ENCODE measurements at places on chromosomes 12 and 14.

DNA sequence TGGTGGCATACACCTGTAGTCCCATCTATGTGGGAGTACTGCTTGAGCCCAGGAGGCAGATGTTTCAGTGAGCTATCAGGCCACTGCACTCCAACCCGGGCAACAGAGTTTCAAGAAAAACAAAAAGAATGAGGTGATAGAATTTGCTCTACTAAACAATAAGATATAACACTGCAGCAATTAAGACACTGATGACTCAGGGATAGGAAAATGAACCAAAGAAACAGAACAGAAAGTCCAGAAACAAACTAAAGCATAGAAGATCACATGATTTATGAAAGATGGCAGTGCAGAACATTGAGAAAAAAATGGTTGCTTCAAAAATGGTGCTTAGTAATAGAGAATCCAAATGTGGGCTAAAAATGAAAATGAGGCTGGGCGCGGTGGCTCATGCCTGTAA lies 65.2 kb upstream of the AP4S1 start:
- no peak for DNase-seq

DNA sequence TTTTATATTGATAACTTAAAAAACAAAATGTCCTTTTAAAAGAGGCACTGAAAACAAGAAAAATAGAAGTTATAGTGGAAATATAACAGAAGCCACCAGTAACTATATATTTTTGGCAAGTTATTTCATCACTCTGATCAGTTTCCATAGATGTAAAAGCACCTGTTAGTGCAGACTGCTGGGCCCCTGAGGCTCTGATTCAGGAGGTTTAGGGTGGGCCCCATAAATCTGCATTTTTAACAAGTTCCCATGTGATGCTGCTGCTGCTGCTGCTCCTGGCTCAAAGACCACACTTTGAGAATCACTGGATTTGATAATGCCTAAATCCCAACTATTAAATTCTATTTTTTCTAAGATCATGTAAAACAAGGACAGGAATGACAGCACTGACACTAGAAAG lies 251.1 kb downstream of the MED13L start:
- DNase-seq: no peak

GRCh38 chr12:72201457-72201856 lies 70.7 kb upstream of the TRHDE start:
- no peak for DNase-seq

GRCh38 chr12:72236071-72236705 lies 36.0 kb upstream of the TRHDE start:
- DNase-seq: no peak

DNA sequence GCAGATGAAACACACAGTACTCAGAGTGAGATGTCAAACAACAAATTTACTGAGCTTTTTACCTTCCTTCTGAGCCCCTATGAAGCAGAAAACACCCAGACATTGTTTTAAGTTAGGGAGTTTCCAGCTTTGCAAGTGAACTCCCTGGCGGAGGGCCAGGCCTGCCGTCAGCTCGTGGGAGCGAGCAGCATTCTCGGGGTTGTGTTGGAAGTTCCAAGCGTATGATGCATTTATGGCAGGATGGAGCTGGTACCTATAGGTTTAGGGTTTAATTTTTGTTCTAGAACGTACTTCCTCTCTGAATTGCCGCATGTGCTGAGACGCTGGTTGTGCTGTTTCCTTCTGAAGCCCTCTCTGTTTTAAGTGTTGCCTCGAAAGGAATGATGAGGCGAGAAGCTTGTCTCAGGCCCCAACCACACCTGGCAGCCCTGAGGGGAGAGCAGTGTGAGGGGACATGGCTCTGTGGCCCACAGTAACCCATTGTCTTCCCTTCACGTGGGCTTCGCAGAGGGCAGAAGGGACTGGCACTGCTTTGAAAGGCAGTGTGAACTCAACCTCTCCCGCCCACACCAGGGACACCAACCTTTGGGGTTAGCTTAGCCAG lies 76.6 kb downstream of the SSPN start:
- no peak for DNase-seq

GRCh38 chr12:40693207-40693821 lies 1.1 kb downstream of the CNTN1 start:
- DNase-seq: no peak

DNA sequence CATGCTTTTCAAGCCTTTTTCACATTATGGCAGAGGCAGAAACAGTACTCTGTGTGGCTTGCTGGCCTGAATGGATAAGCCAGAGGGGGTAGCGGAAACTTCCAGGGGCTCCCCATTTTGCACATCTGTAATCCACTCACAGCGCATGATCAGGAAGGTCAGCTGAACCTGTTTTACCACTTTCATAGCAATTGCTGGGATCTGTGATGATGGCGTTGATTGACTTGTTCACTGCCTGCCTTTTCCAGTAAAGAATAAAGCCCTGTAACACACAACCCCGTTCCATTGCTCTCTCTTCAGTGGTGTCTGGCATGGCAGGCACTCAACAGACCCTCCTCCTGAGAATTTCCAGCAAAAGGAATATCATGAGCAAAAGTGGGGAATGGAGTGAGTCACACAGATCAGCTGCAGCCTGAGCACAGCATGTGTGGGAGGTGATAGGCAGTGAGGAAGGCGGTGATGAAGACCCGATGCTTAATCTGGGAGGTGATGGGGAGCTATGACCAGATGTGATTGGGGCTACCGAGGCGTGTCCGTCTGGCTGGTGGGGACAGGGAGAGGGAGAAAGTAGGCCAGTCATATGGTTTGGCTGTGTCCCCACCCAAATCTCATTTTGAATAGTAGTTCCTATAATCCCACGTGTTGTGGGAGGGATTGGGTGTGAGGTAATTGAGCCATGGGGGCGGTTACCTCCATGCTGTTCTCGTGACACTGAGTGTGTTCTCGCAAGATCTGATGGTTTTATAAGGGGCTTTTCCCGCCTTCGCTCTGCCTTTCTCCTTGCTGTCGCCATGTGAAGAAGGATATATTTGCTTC lies 44.7 kb upstream of the CHST11 start:
- DNase-seq: no peak

DNA sequence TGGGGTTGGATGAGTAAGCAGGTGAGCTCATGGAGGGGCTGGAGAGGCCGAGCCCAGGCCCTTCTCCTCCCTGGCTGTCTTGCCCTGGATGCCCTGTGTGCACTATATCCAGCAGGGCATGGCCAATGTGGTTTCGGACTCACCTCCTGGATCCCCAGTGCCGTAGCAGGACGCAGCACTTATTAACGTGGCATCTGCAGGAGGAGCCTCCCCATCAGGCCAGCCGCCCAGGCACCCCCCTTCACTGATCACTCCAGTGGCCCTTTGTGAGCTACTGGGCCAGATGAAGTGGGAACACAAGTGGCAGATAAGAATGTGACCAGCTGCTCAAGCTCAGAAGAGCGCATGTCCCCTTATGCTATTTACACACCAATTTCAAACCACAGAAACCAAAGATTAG lies 43.1 kb upstream of the DICER1 start:
- no peak for DNase-seq

DNA sequence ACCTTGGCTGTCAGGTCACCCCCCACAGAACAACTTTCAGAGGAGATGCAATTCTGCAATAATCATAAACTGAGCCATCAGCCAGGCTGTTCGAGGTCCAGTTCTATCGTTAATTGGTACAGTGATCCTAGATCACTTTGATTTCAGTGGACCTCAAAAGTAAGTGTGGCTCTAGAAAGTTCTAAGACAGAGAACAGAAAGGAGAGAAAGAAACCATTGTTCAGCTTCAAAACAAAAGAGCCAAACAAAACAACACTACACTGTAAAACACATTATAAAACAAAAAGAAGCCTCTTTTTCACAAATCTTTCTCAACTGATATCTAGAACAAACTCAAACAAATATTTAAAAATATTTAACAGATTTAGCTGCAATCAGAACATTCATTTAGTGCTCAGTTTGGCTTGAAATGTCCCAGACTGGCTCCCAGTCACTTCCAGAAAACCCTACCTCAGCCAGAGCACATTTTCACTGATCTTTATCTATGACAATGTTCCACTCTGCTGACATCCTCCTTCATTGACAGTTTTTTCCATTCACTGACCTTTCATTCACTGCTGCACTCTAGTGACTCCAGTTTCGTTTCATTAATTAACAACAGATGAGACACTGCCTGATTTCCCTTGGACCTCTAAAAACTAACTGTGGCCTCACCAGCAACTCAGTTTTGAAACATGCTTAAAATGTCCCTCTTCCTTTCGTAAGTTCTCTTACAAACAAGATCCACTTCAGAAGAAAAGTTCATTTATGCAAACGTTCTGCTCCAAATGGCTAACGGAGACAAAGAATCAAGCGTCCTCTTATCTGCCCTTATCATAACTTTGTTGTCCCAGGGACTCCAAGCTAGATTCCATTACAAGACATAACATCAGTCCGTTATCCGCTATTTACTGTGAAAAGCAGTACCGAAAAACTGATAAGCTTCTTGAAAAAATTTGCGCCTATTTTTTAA lies 56.8 kb downstream of the DUSP16 start:
- no peak for DNase-seq

DNA sequence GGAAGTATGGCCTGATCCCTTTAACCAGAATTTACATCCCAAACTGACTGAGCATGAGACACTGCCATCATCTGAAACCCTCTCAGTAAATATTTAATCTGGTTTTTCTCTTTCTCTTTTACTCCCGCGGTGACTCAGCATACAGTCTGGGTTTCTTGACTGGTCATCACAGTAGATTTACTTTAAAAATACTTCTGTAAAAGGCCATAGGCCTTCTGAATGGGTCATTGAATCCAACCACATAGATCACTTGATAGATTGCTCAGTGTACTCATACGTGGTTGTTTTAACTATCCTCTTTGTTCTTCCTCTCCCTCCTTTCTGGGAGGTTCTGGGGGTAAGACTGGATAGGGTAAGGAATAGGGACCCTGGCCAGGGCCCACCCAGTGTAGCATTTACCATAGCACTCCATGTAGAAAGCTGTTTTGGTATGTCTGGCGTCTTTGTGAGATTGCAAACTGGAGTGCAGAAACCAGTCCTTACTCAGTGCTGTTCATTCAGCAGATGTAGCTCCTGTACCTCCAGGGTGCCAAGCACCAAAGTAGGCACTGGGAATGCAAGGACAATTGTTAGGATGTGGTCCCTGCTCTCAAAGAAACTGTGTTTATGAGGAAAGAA lies 165.7 kb downstream of the SRGAP1 start:
- DNase-seq: no peak

GRCh38 chr12:132847363-132848356 lies 19.0 kb upstream of the GOLGA3 start:
- DNase-seq: peak; percentile 6

DNA sequence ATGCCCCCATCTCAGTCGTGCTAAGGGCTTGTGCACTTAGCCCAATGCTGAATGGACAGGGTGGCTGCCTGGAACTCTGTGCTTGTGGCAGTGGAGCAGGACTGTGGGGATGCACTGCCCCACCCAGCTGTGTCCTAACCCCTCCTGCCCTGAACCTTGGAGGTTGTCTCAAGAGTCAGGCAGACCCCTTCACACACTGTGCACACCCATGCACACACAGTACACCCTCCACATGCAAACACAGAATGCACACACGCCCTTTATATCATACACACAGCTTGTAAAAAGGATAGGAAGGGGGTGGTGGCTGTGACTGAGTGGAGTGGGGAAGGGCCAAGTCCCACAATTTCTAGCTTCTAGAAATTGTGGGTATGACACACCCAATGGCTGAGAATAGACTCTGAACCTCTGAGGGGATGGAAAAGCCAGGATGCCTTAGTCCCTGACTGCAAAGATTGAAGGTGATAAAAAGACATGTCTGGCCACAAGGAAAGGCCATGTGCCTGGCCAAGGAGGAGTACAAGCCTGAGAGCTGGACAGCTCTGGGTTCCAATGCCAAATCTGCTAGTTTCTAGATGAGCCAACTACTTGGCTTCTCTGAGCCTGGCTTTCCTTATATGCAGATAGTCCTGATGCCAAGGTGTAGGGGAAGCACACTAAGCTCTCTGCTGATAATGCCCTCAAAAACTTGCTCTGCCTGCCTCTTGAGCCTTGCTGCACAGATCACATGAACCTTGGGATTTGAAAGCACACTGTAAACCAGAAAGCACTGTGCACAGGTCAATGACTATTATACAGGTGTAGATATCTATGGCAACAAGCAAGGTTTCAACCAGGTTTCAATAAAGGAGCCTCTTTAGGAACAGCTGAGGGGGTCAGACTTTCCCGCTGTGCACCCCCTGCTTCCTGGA lies 8.4 kb downstream of the KRT8 start:
- no peak for DNase-seq

- DNase-seq: no peak
Measured at GRCh38 chr14:29536886-29537511, 390.6 kb downstream of the PRKD1 start.

- no peak for DNase-seq
Measured at GRCh38 chr12:116919247-116919661, 8.5 kb downstream of the FBXW8 start.

DNA sequence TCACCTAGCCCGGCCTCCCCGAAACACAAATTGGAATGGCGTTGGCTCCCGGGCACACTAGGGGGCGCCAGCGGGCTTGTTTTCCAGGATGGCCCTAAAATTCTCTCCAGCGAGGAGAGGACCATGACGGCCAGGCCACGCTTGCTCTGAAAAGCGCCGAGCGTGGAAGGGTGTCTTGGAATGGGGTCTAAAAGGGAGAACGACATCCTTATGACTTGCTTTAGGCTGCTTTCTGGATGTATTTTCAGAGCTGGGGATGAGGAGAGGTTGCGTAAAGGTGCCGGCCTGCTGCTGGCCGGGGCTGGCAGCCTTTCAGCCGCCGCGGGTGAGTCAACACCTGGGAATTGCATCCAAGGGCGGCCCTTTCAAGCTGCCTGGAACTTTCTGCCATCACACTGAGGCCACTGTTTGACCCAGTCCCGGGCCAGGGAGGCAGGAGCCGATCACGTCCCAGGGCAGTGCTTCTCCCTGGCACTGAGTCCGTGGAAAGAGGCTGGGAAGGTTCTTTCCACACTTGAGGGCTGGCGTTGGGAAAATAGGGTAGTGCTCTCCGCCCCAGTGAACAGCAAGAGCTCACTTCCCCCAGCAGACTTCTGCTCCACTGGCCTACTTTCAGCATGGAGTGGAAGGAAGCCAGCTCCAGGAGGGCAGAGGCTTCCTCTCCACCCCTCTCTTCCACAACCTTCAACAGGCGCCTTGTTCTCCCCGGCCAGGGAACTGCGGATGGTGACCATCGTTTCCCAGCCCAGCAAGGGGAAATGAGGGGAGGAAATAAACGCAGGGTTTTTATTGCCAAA lies 216.2 kb downstream of the TTC8 start:
- peak; percentile 77 for DNase-seq

DNA sequence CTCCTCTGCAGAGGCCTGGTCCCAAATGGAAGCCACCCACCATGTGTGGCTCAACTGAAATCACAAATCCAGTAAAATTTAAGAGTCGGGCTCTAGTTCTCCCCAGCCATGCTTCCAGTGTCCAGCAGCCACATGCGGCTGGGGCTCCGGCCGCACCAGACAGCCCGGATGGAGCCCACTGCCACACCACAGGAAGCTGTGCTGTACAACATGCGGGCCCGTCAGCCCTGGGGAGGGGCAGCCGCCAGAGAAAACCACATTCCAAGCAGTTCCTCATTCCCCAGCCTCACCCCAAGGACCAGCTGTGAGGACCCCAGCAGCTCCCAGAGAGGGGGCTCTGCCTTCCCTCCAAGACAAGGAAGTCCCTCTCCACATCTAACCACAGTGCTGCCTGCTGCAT lies 135.0 kb downstream of the NCOR2 start:
- no peak for DNase-seq

Data from T-cell (primary cell).